CD4-positive, alpha-beta memory T cell (primary cell): ENCODE measurements at places on chromosomes 2 and 18. TPM values are rescaled to one million over a fixed set of nuclear protein-coding genes. Genes with fewer than 3 reads are reported as not detected.

The FOXD4L1 gene
- 0.52 TPM for total RNA-seq

The HOXD4 gene
- total RNA-seq = not detected

The ABCG8 gene
- not detected for total RNA-seq

The CNGA3 gene
- not detected for total RNA-seq

The SRD5A2 gene
- total RNA-seq = not detected

The LIPG gene
- not detected for total RNA-seq

The SEMA4C gene
- total RNA-seq = 72.6 TPM

The LAMA3 gene
- not detected for total RNA-seq

The RFTN2 gene
- total RNA-seq = not detected

The GALR1 gene
- not detected for total RNA-seq

The NT5C1B gene
- total RNA-seq = not detected

The CDH19 gene
- not detected for total RNA-seq

The CENPA gene
- total RNA-seq = not detected

The SIX3 gene
- total RNA-seq = not detected

The CRACDL gene
- 1.1 TPM for total RNA-seq

The PDE1A gene
- total RNA-seq = not detected

The RPRM gene
- total RNA-seq = not detected

The SH3RF3 gene
- 2.2 TPM for total RNA-seq
